ENCODE measurements at places on chromosomes 3 and 15.

DNA sequence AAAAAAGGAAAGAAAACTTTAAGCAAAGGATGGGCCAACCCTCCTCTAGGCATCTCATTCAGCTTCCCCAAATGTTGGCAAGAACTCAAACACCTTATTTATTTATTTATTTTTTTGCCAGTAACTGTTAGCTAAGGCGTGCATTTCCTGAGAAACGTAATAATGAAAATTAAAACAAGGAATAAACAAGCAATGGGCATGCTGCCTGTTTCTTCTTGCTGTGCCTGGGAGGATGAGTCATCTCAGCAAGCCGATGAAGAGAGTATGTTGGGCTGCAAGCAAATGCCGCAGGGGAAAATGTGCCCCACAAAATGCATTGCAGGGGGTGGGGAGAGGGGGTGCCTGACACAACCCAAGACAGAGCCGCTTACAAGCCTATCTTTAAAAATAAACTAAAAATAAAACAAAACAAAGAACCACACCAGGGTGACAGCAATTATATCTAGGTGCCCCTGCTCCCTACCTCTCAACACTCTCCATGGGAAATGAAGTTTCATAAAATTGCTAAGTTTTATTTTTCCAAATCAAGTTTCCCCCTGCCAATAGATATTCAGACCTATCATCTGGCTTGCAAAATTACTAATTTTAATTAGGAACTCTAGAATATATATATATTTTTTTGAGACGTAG, 40.3 kb downstream of the EIF4E3 start:
- DNase-seq = peak; percentile 26

DNA sequence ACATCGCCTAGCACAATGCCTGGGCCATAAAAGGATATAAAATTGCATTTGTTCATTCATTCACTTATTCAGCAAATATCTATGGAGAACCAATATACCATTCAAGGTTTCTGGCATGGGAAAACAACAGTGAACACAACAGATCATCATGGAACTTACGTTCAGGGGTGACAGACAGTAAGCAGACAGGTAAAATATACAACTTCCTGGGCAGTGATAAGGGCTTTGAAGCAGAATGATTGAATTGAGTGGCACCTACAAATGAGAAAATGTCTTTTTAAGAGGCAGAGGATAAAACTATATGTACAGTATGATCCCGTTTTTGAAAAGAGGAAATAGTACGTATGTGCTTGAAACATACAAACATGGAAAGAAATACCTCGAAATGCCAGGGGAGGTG, 39.2 kb downstream of the CMTM7 start:
- DNase-seq = no peak

DNA sequence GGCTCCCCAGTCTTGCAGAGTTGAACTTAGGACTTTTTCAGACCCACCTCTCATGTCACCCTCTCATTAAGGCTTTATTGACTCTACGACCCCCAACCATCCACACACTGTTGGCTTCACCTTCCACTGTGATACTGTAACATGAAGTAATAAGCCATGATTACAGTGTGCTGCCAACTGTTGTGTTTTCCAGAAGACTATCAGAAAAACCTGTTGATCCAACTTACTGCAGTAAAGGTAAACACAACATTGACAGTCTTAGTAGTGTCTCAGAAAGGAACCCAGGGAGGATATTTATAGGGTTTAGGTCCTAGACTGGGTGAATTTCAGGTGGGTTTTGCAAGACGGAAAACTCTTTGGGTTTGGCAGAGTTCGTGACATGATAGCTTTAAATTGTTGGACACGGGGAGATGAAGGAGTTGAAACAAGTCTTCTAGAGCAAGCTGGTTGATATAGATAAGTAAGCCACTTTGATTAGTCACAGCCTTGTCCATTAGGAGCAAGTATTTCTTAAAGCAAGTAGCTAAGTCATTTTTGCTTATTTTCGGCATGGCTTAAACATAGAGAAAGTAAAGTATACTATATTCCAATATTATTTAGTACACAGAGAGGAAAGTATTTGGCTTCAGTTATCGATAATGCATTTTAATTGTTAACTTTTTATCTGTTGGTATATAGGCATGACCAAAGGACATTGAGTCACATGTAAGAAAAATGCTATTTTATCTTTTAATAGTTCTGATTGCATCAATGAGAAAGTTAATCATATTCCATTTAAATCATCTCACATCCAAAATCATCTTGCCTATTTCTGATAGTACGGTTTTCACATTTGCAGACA, 2.4 kb upstream of the COL6A5 start:
- no peak for DNase-seq

GRCh38 chr3:34198309-34198708, 399.9 kb downstream of the PDCD6IP start:
- no peak for DNase-seq

DNA sequence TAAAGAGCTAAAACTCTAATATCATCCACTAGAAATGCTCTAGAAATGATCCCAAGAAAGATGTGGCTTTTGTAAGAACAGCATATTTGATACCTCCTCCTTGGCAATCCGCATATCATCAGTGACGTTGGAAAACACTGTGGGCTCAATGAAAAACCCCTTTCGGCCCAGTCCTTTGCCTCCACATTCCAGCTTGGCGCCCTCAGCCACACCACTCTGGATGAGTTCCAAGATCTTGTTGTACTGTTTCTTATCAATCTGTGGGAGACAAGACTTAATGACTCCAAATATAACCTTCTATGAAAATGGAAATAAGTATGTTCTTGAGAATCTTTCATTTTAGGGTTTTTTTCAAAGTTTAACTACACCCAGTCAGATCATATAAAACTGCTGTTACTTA, 103.6 kb downstream of the ALDH1A2 start:
- no peak for DNase-seq

DNA sequence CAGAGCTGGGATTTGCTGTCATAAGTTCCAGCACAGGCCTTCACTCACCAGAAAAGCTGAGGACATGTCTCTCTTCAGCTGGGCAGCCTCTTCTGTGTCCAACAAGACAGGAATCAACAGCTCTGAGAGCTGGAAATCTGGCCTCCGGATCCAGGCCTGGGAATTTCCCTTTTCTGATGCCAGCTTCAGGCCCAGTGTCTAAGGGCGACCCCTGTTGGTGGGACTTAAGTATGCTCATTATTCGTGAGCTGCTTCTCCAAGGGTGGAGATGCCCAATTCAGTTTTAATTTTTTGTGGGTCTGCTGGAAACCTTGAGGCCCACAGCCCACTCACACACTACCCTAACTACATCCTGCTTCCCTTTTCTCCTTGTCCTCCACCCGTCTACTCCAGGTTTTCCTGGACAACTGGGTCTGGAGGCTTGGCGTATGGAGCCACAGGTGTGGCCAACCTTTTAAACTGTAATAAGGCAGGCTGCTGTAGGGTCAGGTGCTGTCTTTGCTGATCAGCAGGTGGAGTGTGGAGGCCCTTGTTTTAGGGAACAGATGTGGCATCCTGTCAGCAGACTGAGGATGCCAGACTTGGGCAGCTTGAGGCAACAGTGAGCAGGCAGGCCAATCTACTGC, 2.6 kb upstream of the CEMIP start:
- DNase-seq = peak; percentile 90

DNA sequence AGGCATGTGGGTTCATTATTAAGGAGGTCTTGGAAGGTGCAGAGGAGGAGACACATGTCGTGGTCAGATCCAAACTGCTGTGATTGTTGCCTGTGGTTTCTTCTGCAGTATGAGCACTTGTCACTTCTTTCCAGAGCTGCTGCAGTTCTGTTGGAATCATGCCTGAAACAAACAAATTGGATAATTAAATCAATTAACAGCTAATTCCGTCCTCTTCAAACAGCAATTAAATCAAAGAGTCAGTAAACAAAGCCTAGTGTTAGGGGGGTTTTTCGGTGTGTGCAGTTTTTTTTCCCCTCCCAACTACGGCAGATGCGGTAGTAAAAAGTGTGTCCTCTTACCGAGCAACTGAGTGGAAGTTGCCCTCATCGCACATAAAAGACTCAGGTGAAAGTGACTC, 542.2 kb downstream of the FOXP1 start:
- DNase-seq = no peak

GRCh38 chr15:57752436-57752835, 45.9 kb downstream of the POLR2M start:
- DNase-seq = no peak

DNA sequence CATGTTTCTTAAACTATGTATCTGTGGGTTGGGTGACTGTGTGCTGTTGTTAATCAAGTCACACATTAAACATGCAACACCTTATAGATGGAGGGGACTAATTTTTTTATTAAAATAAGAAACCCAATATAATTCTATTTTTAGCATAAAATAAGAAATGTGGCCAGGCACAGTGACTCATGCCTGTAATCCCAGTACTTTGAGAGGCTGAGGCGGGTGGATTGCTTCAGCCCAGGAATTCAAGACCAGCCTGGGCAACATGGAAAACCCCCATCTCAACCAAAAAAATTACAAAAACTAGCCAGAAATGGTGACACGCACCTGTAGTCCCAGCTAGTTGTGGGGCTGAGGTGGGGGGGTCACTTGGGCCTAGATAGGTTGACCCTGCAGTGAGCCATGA, 1021.0 kb downstream of the EPHA3 start:
- no peak for DNase-seq

DNA sequence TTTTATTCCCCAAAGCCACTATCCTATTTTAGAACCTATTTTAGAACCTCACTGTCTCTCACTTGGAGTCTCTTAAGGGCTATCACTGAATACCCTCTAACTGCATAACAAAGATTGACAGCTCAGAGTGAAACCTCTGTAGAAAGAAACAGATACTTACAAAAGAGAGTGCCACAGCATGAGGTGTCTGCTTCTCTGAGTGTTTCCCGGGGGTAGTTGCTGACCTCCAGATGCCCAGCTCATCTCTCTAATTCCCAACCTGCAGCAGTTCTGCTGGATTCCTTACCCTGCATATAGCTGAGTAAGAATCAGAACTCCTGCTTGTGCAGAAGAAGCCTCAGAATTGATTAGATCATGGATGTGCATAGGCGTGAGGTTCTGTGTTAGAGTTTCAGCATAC, 34.5 kb downstream of the P3H2 start:
- DNase-seq = no peak

GRCh38 chr15:55897560-55898336, 95.7 kb downstream of the NEDD4 start:
- peak; percentile 70 for DNase-seq

- DNase-seq = no peak
Measured at GRCh38 chr15:42826251-42826890, 89.4 kb upstream of the CDAN1 start.

DNA sequence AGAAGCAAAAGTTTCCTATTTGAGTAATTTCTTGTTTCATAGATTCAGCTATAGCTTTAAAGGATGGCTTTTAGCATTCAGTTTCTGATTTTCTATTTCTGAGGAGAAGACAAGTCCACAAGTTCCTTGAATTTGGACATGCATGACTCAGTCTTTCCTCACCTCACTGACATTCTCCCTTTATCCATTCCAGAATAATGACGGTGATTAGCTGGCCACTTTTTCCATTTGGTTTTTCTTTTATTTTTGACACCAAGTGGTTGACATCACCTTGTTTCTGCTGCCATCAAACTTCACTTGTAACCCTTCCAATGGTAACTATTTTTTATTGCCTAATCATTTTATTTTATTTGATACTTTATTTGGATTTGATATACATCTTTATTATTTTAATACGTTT, 404.4 kb upstream of the KCNMB2 start:
- no peak for DNase-seq

- DNase-seq = no peak
Measured at GRCh38 chr3:177811112-177811511, 613.8 kb upstream of the TBL1XR1 start.

GRCh38 chr3:74630602-74631001, 16.1 kb upstream of the CNTN3 start:
- no peak for DNase-seq

- DNase-seq = no peak
Measured at GRCh38 chr15:60228101-60228500, 169.7 kb downstream of the ANXA2 start.

DNA sequence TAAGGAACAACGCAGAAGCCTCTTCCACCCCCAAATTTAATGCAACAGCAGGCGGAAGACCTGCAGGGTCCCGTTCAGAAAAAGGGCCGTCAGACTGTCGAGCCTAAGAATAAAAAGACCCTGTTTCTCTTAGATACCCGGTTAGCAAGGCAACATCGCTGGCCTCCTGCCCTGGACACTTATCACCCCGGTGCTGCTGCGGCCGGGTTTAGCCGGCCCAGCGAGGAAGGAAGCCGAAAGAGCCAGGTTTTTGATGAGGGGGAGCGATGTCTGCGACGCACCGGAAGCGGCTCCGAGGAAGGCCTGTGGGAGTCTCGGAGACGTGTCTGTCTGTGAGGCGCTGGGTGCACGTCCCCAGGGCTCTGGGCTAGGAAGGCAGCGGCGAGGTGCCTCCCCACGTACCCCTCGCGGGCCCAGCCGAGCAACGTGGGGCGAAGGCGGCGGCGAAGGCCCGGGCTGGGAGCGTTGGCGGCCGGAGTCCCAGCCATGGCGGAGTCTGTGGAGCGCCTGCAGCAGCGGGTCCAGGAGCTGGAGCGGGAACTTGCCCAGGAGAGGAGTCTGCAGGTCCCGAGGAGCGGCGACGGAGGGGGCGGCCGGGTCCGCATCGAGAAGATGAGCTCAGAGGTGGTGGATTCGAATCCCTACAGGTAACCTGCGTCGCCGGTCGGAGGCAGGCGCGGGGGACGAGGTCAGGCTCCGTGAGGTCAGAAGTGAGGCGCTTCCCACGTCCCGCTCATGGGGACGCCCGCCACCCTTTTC, at the start of gene UBA5:
UBA5 (plus strand) TSS at position 278 of the 759 bp plus-strand sequence; CDS start at position 487, 209 bp downstream.
- peak; percentile 78 for DNase-seq

DNA sequence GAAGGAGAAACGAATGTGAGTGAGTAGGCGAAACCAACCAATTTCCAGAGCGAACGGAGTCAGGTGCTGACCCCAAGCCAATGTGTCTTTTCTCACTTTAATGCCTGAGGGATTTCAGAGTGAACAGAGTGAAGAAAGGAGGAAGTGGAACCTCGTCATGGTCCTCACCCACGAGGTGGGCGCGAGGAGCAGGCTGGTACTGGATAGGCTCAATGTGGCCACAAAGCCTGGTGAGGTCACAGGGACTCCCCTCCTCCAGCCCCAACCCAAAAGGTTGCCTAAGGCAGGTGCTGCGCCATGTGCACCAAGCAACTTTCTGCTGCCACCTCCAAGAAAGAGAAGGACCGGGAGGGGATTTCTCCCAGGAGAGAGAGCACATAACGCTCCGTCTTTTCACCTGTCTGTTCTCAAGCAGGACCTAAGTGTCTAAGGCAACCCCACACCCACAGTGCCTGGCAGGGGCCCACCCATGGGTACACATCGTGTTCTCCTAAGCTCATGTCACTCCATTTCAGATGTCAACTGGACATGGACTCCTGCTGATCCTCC, 3.8 kb downstream of the NRROS start:
- DNase-seq = no peak

- DNase-seq = no peak
Measured at GRCh38 chr3:107344722-107345121, 32.5 kb upstream of the CCDC54 start.

GRCh38 chr15:49423021-49423420, at the start of gene FGF7:
TSS of gene FGF7 (plus strand) at chr15:49423242. CDS start at chr15:49424298, 1,056 bp downstream.
- DNase-seq = no peak
